ENCODE measurements at places on chromosomes 3 and 15.

DNA sequence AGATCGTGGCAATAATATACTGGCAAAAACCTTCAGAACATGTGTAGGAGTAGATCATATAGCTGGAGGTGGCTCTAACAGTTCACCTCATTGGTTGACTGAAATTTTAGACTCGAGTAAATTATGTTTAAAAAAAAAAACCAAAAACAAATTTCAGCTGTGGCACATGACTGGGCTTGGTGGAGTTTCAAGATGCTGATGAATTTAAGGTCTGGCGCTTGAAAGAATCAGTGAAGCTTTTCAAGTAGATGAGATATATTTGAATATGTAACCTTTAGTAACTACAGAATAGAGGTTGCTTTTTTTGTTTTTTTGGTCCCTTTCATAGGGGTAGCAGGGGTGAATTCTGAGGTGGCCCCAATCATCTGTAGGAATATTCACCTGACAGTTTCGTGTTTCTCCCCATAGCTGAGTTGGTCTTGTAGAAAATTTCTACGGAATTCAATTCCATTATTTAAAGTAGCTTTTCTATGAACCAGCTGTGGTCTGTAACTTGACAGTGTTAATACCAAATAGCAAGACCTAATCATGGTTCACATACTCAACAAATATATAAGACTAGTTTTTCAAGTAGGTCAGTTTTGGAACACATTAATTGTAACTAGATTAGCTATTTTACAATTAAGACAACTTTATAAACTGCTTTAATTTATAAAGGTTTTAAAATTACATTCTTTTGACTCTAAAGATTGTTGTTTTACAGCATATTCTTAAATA, 65.6 kb downstream of the MAP4 start:
- no peak for DNase-seq

GRCh38 chr3:134378384-134378783, 4.1 kb upstream of the AMOTL2 start:
- DNase-seq = no peak

DNA sequence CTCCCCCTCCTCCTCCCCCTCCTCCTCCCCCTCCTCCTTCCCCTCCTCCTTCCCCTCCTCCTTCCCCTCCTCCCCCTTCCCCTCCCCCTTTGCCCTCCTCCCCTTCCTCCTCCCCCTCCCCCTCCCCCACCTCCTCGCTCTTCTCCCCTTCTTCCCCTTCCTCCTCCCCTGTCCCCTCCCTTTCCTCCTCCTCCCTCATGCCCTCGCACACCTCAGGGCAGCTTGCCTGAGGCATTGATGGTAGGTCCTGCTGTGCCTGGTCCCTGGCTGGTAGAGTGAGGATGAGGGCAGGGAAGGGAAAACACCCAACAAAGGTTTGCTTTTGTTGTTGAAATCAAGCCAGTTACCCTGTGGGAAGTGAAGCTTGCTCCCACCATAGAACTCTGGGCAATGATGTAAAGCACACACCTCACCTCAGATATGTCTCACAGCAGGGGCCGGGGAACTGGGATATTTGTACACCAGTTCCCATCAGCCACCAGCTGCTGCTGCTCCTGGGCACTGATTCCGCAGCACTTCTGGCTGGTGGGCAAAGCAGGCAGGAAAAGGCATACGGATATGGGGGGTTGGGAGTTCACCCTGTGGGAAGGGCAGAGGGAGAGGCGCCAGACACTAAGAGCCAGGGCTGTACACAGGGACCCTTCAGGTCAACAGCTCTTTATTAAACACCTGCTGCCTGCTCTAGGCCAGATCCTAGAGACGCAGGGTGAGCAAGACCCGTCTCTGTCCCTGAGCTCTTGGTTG, 13.8 kb downstream of the ISG20 start:
- DNase-seq = no peak

DNA sequence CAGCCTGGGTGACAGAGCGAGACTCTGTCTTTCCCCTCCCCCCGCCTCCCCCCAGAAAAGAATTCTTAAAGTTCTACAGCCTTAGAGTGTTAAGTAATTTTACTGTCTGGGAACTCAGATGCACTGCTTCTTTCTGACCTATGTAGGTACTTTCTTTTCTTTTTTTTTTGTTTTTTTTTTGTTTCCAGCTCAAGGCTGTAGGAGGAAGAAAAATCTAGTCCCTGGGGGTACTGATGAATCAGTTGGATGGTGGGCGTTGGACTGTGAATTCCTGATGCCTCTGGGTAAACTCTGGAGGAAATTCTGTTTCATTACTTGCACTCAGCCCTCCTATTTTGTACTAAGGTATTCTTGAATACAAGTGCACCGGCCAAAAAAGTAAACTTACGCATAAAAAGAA, 10.8 kb downstream of the GHRL start:
- no peak for DNase-seq

DNA sequence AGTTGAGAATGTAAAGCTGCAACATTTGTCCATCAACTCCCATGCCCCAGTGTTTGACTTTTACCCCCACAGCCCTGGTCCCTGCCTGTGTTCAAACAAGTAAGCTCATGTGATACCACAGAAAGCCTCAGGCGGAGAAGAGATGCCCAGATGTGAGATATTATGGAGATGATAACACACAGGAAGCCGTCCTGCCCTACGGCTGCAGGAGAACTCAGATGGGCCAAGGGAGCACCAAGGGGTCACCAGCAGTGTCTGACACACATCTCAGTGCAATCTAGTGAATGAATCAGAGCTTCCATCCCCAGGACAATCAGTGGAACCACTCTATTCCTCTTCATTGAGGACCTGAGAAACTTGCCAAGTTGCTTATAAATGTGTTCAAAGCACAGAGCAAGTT, 14.0 kb upstream of the SPINK8 start:
- DNase-seq = no peak

DNA sequence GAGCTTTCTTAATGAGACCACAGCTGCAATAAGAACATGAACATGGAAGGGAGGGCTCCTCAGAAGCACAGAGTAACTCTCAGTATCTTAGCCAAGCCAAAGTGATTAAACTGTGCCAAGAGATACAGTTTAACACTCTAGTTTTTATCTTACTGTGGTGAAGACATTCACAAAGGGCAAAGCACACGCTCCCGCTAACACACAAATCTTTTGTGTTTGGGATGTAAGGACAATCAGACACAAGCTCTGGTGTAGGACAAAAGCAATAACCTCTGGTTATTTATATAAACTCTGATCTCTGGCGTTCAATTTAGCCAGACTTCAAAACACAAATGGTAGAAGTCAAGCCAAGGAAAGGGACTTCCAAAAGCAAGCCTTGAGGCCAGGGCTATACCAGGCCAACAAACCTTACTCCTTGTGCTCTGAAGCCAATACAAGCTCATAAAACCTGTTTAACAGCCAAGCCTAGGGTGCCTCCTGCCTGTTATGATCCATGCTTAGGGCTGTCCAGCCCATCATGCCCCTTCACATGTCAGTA, 27.8 kb downstream of the DPH3 start:
- DNase-seq = no peak

DNA sequence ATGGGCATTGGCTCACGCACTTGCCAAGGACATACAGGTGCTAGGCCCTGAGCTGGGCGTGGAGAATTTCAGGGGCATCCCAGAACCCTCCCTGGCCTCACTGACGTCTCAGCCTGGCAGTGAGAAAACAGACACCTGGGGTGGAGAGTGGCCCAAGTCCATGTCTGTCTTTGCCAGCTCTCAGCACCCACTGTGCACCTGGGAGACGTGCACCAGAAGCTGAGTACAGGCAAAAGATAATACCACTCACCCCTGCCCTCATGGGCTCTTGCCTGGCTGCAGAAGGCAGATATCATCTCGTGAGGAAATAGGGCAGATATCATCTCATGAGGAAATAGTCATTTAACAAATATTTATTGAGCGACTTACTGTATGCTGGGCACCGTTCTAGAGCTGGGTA, 8.0 kb downstream of the LOXL1 start:
- DNase-seq = no peak

GRCh38 chr3:55660642-55661041, 173.5 kb upstream of the WNT5A start:
- DNase-seq = no peak

DNA sequence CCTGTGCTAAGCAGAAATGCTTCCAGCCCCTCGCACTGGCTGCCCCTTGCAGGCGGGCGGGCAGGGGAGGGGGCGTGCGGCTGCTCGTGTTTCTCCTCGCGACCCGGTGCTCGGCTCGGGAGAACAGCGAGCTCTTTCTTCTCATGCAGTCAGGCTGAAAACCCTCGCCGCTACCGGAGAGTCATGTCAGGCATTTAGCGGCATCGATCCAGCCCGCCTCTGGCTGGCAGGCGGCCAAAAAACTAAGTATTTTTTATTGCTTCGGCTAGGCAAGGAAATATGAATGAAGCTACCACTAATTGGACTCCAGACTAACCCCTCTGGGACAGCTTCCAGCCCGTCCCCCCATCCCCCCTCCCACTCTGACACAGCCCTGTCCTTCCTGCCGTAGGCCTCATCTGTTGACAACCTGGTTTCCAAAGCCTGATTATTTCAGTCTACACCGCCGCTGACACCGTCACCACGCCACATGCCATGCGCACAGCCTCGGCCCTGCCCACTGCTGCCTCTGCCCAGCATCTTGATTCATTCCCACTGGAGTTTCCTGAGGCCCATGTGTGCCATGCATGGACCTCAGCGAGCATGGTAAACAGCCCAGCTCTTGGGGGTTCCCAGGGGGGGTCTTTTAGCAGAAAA, 35.3 kb downstream of the TLE3 start:
- no peak for DNase-seq

GRCh38 chr3:108404368-108404767, 106.0 kb downstream of the MYH15 start:
- DNase-seq = no peak

DNA sequence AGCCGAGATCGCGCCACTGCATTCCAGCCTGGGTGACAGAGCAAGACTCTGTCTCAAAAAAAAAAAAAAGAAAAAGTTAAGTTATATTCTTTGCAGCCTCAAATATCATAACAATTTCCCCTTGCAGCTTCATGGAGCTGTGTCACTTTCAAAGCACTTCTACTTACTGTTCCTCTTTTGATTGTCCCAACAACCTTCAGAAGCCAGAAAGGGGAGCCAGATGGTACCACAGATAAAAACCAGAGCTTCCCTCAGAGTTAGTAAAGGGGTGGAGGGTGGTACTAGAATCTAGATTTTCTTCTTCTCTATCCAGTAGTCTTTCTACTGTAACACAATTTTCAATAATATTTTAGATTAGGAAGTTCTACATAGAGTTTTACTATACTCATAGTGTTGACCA, 188.8 kb downstream of the TAFA4 start:
- no peak for DNase-seq

- DNase-seq = no peak
Observed at GRCh38 chr3:45499529-45499928, 95.0 kb upstream of the LIMD1 start.

- DNase-seq = no peak
Observed at GRCh38 chr15:40549894-40550293, 14.9 kb downstream of the CCDC32 start.

GRCh38 chr15:31585240-31585639, 258.6 kb downstream of the KLF13 start:
- DNase-seq = no peak

GRCh38 chr15:67955252-67955651, 98.9 kb upstream of the PIAS1 start:
- no peak for DNase-seq

DNA sequence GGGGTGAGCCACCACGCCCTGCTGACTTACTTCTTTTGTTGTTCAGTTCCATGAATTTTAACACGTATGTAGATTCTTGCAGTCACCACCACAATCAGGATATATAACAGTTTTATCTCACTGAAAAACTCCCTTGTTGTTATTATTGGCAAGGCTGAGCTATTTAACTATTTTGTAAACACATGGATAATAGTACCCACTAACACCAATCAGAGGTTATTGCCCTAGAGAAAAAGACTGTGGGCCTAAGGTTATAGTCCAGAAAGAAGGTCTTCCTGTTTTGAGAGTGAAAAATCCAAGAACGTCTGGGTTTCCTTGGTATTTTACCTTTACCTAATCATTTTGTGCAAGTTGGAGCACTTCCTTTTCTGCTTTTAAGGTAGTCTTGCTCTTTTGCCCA, 9.5 kb downstream of the ZWILCH start:
- DNase-seq = no peak

DNA sequence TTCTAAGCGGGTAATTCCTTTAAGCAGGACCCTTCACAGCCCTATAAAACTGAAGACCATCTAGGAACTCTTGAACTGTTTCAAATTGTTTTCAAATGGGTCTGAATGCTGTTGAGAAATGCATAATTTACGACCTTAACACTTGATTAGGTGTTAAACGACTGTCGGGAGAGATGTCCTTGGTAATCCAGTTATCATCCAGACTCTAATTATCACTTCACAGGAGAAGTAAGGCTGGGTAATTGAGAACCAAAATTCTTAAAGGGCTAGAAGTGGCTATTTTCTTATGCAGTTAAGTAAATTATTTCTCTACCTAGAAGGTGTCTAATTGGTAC, 276.7 kb upstream of the TBC1D5 start:
- DNase-seq = no peak

DNA sequence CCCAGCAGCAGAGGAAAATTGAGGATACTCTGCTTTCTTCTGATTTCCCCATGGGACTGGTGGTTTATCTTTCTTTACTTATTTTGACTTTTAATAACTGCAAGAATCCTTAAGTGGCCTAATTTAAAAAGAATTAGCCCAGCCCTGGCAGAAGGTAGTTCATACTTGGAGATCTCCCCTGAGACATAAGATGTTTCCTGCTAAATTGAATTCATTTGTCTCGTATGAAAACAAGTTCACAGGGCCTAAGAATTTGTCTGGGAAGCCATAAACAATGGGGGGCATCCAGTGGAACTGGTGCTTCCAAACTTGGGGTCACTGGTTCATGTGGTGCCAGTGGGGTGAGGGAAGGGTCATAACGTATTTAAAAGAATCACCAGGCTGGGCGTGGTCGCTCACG, 283.1 kb upstream of the RASGRP1 start:
- no peak for DNase-seq

GRCh38 chr3:39383881-39384664, 903 bp downstream of the SLC25A38 start:
- peak; percentile 96 for DNase-seq

GRCh38 chr3:192745150-192745549, 17.8 kb upstream of the FGF12 start:
- DNase-seq = no peak

All from stimulated activated CD8-positive, alpha-beta memory T cell treated with anti-CD3 and anti-CD28 coated beads, Interleukin-15, amount 100 ng/mL, for 48 hours (primary cell).